ENCODE measurements at places on chromosomes 11 and 22.

DNA sequence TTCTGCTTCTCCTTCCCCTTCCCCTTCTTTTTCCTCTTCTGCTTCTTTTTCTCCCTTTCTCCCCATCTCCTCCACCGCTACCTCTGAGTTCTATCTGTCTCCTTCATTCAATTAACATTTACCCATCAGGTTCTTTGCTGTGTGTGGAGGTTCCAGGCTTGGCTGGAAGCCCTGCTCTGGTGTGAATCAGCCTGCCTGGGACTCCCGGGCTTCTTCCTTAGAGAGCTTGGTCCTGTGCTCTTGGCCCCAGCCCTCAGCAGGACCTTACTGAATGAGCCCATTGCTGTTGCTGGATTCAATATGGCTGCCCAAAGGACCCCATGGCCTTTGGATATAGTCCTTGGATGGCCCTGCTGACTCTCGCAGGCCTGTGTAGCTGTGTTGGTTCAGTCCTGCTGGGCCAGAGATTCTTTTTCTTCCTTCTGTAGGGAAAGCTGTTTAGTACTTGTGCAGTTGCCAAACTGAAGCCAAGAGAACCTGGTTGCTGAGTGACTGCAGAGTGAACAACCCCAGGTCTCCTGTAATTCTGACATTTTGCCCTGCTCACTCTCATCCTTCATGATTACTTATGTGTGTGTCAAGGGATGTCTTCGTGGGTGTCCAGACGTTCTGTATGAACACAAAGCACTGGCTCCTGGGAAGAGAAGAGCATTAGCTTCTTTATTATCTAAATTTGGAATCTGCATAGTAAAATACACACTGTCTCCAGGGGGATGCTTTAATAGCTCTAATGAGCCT, 81.0 kb upstream of the ZBED5 start:
- no peak for DNase-seq

- no peak for DNase-seq
Measured at GRCh38 chr11:3180869-3181268, 15.8 kb upstream of the OSBPL5 start.

DNA sequence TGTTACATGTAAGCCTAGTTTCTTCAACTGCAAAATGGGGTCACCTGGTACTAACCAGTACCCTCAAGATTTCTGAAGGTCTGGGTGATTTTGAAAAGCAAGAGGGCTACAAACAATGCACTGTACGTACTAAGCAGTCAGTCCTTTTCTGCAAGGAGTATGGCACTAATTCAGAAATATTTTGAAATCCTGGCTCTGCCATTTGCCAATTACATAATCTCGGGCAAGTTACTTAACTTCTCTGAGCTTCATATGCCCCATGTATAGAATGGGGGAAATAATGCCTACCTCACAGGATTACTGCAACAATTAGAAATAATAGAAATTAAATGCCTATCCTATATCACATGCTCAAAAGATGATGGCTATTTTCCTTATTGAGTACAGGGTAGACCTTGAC, 60.7 kb upstream of the CCDC89 start:
- no peak for DNase-seq

- peak; percentile 80 for DNase-seq
Measured at GRCh38 chr22:28829358-28830181, 29.2 kb upstream of the XBP1 start.

GRCh38 chr11:62983536-62984199, 1.1 kb downstream of the SLC22A6 start:
- no peak for DNase-seq
